CD4-positive, alpha-beta memory T cell (primary cell): ENCODE measurements at places on chromosomes 2 and 18.

DNA sequence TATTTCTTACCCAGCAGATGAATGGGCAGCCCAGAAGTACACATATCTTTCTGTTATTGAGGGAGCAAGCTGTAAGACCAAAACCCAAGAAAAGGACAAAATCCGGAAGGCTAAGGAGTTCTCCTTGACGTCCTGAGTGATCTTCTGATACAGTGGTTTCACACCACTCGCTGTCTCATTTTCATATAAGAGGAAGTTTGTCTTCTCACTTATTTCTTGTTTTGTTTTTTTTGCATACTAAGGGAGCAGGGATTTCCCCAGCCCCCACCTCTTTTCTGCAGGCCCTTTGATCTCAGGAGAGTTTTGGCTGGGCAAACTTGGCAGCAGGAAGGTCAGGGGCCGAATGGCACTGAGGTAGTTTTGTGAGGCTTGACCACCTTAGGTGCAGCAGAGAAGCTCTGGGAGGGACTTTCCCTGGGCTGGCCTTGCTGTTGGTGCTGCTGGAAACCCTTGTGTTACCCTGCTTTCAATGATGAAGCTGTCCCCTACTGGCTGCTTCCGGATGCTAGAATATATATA is 13.3 kb downstream of the CHRNA1 start:
- H3K4me3 ChIP-seq, result no peak overlapping the region
- peak overlapping the region; percentile 49 for H3K27ac ChIP-seq
- no peaks in the 10 kb centered on the region for H3K27me3 ChIP-seq
- DNase-seq, result peak; percentile 59
- H3K4me1 ChIP-seq, result peaks cover 52% of the 10 kb centered on the region

DNA sequence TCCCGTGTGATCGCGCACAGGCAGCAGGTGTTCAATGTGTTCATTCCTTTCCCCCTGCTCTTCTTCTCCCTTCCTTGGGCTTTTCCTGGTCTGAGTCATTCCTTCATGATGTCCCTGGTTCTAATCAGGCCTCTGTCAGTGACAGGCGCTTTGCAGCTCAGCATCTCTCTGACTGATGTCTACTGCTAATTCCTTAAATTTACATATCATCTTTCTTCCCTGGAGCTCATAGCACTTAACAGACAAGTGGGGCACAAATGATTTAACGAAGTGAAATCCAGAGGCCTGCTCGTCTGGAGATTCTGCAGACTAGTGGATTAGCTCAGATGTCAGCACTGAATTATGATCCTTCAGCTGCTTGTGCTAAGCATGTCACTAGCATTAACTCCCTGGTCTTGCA is 77.9 kb downstream of the NRP2 start:
- H3K4me3 ChIP-seq, result no peak overlapping the region
- no peaks in the 10 kb centered on the region for H3K27me3 ChIP-seq
- no peak for DNase-seq
- no peaks in the 10 kb centered on the region for H3K36me3 ChIP-seq
- no peak overlapping the region for H3K27ac ChIP-seq

GRCh38 chr2:146437712-146438111 is 1407.1 kb upstream of the ACVR2A start:
- no peak overlapping the region for H3K27ac ChIP-seq
- H3K4me1 ChIP-seq, result no peaks in the 10 kb centered on the region
- DNase-seq, result no peak
- no peaks in the 10 kb centered on the region for H3K36me3 ChIP-seq

GRCh38 chr18:21362831-21363230 is 120.8 kb downstream of the GREB1L start:
- no peak overlapping the region for H3K4me3 ChIP-seq
- no peak for DNase-seq
- no peaks in the 10 kb centered on the region for H3K27me3 ChIP-seq
- H3K36me3 ChIP-seq, result no peaks in the 10 kb centered on the region

GRCh38 chr18:63850020-63850419 is 37.5 kb upstream of the SERPINB2 start:
- DNase-seq, result no peak
- H3K36me3 ChIP-seq, result no peaks in the 10 kb centered on the region
- no peak overlapping the region for H3K4me3 ChIP-seq

DNA sequence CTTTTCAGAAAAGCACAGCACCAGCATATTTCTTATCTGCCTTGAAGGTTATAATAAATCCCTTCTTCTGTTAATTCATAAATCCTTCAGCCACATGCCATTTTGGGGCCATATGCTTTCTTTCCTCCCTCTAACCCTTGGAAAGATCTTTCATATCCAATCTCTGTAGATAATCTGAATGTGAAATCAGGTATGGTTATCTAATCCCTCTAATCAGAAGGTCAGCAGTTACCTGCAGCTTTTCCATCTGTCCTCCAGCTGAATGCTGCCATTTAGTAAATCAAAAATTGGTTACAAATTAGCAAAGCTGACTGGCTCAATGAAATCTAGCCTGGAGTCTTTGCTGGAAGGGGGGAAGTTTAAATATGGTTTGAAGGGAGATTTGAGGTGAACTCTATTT is 230.5 kb downstream of the PIK3C3 start:
- no peaks in the 10 kb centered on the region for H3K4me1 ChIP-seq
- H3K36me3 ChIP-seq, result no peaks in the 10 kb centered on the region
- no peak overlapping the region for H3K4me3 ChIP-seq
- H3K27ac ChIP-seq, result no peak overlapping the region

- DNase-seq, result no peak
- no peaks in the 10 kb centered on the region for H3K36me3 ChIP-seq
- H3K27ac ChIP-seq, result no peak overlapping the region
- H3K4me1 ChIP-seq, result no peaks in the 10 kb centered on the region
- no peak overlapping the region for H3K4me3 ChIP-seq
Measured at GRCh38 chr2:227033471-227034148, 130.4 kb downstream of the COL4A4 start.

DNA sequence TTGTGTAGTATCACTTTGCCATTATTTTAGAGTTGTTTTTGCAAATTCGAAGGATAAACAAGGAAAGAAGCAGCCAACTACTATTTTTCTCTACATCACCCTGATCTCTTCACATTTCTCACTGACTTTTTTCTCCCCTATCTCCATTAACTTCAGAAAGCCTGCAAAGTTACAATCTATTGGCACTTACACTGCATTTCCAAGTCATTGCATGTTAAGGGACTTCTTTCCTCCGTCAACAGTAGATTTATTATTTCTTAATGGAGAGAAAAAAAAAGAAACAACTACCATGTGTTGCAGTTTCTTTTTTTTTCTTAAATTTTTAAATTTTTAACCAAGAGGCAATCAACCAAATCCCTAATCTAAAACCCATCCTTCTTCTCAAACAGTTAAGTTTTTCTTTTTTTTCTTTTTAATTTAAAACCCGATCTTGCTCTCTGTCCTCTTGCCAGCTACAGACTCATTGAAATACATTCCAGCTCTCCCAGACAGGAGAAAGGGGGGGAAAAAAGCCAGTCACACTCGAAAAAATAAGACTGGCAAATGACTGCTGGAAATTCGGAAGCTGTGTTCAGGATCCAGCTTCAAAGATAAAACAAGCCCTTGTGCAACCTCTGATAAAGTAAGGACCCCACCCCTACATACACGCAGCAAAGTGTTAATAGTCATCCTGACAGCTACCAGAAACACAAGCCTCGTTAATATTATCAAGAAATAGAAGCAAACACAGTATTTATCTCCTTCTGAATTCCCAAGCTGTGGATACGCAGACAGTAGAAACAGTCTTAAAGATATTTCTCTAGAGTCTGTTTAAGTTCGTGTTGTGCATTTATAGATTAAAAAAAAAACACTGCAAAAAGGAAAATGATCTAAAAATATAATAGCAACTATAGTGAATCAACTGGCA is 1.3 kb downstream of the LRRTM4 start:
- H3K27me3 ChIP-seq, result no peaks in the 10 kb centered on the region
- DNase-seq, result no peak
- H3K4me1 ChIP-seq, result no peaks in the 10 kb centered on the region
- no peak overlapping the region for H3K27ac ChIP-seq
- H3K4me3 ChIP-seq, result no peak overlapping the region
- no peaks in the 10 kb centered on the region for H3K36me3 ChIP-seq

DNA sequence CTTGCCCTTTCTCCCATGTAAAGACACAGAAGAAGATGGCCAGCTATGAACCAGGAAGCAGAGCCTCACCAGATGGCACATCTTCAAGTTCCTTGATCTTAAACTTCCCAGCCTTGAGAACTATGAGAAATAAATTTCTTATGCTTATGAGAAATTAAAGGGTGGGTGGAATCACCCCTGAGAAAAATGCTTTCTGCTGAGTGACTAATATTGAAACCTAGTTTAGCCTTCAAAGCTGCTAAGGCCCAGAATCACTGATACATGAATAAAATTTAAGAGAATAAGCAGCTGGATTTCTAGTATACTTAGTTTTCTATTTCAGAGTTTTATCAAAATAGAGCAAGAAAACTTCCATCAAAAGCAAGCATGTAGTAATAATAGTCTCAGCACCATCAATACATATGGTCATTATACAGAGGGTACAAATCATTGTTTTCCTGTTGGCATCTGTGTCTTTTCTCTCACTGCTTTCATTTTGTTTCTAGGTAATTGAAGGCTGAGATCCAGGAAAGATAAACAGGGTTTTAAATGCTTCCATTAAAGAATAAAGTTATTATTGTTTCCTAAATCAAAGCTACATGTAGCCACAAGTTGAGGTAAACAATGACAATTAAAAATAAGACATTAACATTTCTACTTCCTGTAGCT is 53.3 kb upstream of the COL5A2 start:
- no peaks in the 10 kb centered on the region for H3K36me3 ChIP-seq
- H3K4me1 ChIP-seq, result no peaks in the 10 kb centered on the region
- no peak overlapping the region for H3K4me3 ChIP-seq
- no peak overlapping the region for H3K27ac ChIP-seq
- DNase-seq, result no peak

- H3K4me1 ChIP-seq, result peaks cover 15% of the 10 kb centered on the region
- no peak overlapping the region for H3K4me3 ChIP-seq
- no peaks in the 10 kb centered on the region for H3K27me3 ChIP-seq
- DNase-seq, result no peak
Measured at GRCh38 chr2:227410191-227410590, 22.4 kb upstream of the SCYGR1 start.

DNA sequence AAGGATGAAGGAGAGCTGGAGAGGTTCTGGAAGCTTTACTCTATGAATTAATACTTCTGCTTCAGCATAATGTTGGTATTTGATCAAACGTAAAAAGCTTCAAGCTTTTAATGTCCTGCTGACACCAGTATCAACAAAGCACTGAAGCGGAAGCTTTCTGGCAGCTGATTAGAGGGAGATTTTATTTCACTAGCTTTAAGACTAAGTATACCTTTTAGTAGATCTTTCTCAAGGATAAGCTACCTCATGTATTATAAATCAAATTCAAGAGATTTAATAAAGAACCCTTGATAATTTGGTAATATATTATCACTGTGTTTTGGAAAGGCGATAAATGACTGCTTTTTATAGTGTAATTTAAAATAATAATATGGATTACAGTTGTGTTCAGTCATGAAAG is 128.0 kb upstream of the CD302 start:
- no peaks in the 10 kb centered on the region for H3K27me3 ChIP-seq
- H3K36me3 ChIP-seq, result no peaks in the 10 kb centered on the region
- no peak overlapping the region for H3K27ac ChIP-seq
- no peak overlapping the region for H3K4me3 ChIP-seq
- H3K4me1 ChIP-seq, result no peaks in the 10 kb centered on the region

GRCh38 chr2:46071074-46071473 is 226.1 kb upstream of the EPAS1 start:
- H3K4me1 ChIP-seq, result no peaks in the 10 kb centered on the region
- DNase-seq, result no peak
- H3K36me3 ChIP-seq, result no peaks in the 10 kb centered on the region
- no peak overlapping the region for H3K27ac ChIP-seq
- no peaks in the 10 kb centered on the region for H3K27me3 ChIP-seq

DNA sequence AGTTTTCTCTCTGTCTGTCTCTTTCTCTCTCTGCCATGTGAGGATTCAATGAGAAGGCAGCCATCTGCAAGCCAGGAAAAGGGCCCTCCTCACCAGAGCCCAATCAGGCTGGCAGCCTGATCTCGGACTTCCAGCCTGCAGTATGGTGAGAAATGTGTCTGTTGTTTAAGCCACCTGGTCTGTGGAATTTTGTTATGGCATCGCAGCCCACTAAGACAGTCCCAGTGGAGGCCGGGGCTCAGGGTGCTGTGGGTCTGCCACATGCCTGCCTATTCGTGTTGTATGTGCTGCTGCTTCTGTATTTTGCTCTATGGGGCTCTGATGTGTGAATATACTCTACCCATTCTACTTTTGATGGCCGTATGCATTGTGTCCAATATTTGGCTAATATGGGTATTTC is 139.0 kb upstream of the HS6ST1 start:
- no peak overlapping the region for H3K27ac ChIP-seq
- no peaks in the 10 kb centered on the region for H3K4me1 ChIP-seq
- DNase-seq, result no peak
- no peak overlapping the region for H3K4me3 ChIP-seq

DNA sequence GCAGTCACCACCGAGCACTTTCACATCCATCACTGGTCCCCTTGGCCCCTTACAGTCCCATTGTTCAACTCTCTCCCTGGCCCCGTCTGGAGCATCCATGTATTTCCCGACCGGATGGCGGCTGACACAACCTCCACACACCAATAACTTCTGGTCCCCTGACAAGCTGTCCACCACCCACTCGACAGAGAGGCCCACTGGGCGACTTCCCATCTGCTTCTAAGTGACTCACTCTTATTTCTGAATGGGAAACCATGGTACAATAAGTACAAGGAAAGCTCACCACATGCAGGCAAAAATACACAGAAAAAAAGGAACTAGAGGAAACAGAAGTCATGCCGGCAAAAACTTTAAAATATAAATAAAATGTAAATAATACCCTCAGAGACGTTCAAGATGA is 82.9 kb upstream of the RAB12 start:
- no peak overlapping the region for H3K27ac ChIP-seq
- H3K27me3 ChIP-seq, result no peaks in the 10 kb centered on the region
- H3K4me1 ChIP-seq, result no peaks in the 10 kb centered on the region
- no peak for DNase-seq
- no peaks in the 10 kb centered on the region for H3K36me3 ChIP-seq
- H3K4me3 ChIP-seq, result no peak overlapping the region

GRCh38 chr2:241271706-241272302 is 43.7 kb downstream of the HDLBP start:
- DNase-seq, result peak; percentile 44
- peaks cover 3% of the 10 kb centered on the region for H3K36me3 ChIP-seq
- H3K27me3 ChIP-seq, result no peaks in the 10 kb centered on the region
- peak overlapping the region; percentile 58 for H3K27ac ChIP-seq
- H3K4me3 ChIP-seq, result no peak overlapping the region

DNA sequence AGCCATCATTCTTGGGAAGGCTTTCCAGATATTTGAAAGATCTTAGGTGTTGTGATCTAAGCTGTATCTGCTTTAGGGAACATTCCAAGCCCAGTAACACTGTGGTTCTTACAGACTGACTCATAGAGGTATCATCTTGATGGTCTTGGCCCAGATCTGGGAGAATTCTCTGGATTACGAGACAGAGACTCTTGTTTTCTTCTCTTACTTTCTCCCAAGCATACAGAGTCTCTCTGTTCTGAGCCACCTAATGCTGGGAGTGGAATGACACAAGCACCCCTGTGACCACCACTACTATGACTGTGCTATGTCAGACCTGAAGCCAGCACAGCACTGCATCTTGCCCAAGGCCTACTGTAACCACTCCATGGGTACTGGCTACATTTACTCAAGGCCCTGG is 81.0 kb upstream of the EPAS1 start:
- no peaks in the 10 kb centered on the region for H3K27me3 ChIP-seq
- H3K4me1 ChIP-seq, result no peaks in the 10 kb centered on the region
- H3K27ac ChIP-seq, result no peak overlapping the region
- DNase-seq, result no peak

GRCh38 chr2:232532419-232532818 is 6.5 kb downstream of the CHRND start:
- DNase-seq, result no peak
- no peak overlapping the region for H3K27ac ChIP-seq
- H3K36me3 ChIP-seq, result no peaks in the 10 kb centered on the region
- peaks cover 8% of the 10 kb centered on the region for H3K4me1 ChIP-seq
- no peaks in the 10 kb centered on the region for H3K27me3 ChIP-seq
